ENCODE measurements at places on chromosomes 2 and 18. TPM values are rescaled to one million over a fixed set of nuclear protein-coding genes. Genes with fewer than 3 reads are reported as not detected.

WDR35 gene
- total RNA-seq, result 4.3 TPM

ACMSD gene
- not detected for total RNA-seq

TRABD2A gene
- 1.1 TPM for total RNA-seq

SUPT7L gene
- total RNA-seq, result 16.1 TPM

CABYR gene
- total RNA-seq, result 2.0 TPM

GLI2 gene
- total RNA-seq, result 6.6 TPM

INPP4A gene
- total RNA-seq, result 14.3 TPM

DNAH6 gene
- under 0.01 TPM for total RNA-seq

ITM2C gene
- total RNA-seq, result 151 TPM

FBXO36 gene
- total RNA-seq, result 1.8 TPM

CYP1B1 gene
- total RNA-seq, result 64.0 TPM

FEZ2 gene
- total RNA-seq, result 53.8 TPM

AKAIN1 gene
- total RNA-seq, result not detected

AMER3 gene
- not detected for total RNA-seq

ZNF385B gene
- not detected for total RNA-seq

RSAD2 gene
- not detected for total RNA-seq

UPP2 gene
- total RNA-seq, result not detected

GRHL1 gene
- 0.16 TPM for total RNA-seq

CYS1 gene
- total RNA-seq, result under 0.01 TPM

UGT1A5 gene
- not detected for total RNA-seq

CTIF gene
- total RNA-seq, result 60.8 TPM

GALNT13 gene
- total RNA-seq, result under 0.01 TPM

SH3RF3 gene
- 8.4 TPM for total RNA-seq

COL4A4 gene
- total RNA-seq, result 45.2 TPM

HOXD3 gene
- not detected for total RNA-seq

DYSF gene
- 6.3 TPM for total RNA-seq

ABCG8 gene
- total RNA-seq, result not detected

LAMA1 gene
- total RNA-seq, result 26.7 TPM

RUFY4 gene
- total RNA-seq, result not detected

NEB gene
- under 0.01 TPM for total RNA-seq

IL1RL2 gene
- 1.4 TPM for total RNA-seq

BBS5 gene
- total RNA-seq, result 5.0 TPM

ANKRD30BL gene
- not detected for total RNA-seq

CEP76 gene
- total RNA-seq, result 4.9 TPM

LONRF2 gene
- not detected for total RNA-seq

MAPK4 gene
- total RNA-seq, result 0.16 TPM

KCNG2 gene
- total RNA-seq, result 2.3 TPM

ECEL1 gene
- total RNA-seq, result not detected

NEU4 gene
- total RNA-seq, result not detected

DSG1 gene
- not detected for total RNA-seq

PLCL1 gene
- 21.2 TPM for total RNA-seq

BIN1 gene
- total RNA-seq, result 39.7 TPM

ACADL gene
- total RNA-seq, result not detected
